Thymus (tissue), 14 donors: ENCODE measurements at places on chromosomes 2 and 18.

- DNase-seq, result no peak
These were observed 94.2 kb upstream of the DLGAP1 start for GRCh38 chr18:4549164-4549872.

DNA sequence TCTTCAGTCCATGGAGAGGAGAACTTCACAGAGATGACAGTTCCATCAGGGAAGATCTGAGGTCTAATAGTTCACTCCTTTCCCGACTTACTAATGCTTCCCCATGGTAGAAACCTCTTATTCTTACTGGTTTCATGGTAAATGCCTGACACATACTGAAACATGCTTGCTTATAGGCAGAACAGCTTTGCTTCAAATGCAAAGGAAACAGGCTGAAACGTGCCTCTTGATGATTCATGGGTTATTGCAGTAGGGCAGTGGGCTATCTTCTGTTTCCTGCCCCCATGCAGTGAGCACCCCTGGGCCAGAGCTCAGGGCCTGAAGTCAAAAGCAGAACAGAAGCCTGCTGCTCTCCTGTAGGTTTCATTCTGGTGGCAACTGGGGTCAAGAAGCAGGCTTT is 223.5 kb downstream of the RDH14 start:
- DNase-seq, result no peak

DNA sequence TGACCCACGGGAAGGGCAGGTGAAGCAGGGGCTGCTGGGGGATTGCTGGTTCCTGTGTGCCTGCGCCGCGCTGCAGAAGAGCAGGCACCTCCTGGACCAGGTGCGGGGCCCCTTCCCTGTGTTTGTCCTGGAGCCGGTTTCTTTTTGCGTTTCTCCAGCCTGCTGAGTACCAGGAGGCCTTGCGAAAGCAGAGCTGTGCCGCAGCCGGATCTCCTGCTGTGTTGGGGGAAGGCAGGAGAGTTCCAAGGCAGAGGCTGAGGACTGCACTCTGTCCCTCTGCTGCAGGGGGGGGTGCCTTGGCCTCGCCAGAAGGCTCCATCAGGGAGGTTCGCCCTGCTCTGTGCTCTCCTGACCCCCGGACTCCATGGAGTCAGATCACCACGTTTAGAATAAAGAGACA is 2.8 kb downstream of the CAPN10 start:
- no peak for DNase-seq

DNA sequence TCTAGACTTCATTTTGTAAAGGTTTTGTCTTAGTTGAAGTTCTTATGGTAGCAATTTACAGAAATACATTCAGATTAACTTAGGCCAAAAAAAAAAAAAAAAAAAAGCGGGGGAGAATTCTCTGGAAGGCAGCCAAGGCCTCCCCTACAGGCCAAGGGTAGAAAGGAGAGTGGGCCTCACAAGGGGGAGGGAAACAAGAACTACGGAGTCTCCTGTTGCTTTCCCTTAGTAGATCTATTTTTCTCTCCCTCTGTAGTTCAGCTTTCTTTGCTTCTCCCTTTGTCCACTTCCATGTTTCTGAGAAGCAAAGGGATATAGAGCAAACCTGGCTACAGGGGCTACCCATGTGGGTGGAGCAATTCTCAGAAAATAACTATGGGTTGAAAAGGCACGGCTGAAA is 2.4 kb upstream of the STK11IP start:
- no peak for DNase-seq

- DNase-seq, result no peak
These were observed 125.8 kb upstream of the MYO3B start for GRCh38 chr2:170052151-170052550.

- no peak for DNase-seq
These were observed 105.1 kb upstream of the GALNT5 start for GRCh38 chr2:157152362-157152761.

- no peak for DNase-seq
These were observed 1319.7 kb upstream of the CRIM1 start for GRCh38 chr2:35035883-35036282.

DNA sequence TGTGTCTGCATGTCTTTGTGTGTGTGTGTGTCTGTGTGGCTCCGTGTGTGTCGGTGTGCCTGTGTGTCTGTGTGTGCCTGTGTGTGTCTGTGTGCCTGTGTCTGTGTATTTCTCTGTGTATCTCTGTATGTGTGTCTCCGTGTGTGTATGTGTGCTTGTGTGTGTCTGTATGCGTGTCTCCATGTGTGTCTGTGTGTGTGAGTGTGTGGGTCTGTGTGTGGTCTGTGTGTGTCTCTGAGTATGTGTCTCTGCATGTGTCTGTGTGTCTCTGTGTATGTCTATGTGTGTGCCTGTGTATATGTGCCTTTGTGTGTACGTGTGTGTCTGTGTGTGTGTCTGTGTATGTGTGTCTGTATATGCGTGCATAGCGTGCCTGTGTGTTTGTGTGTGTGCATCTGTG is 45.2 kb downstream of the MYCN start:
- no peak for DNase-seq

- DNase-seq, result no peak
These were observed 145.6 kb downstream of the HDAC4 start for GRCh38 chr2:239255218-239255617.

- peak; percentile 70 for DNase-seq
These were observed 110.5 kb downstream of the TCF4 start for GRCh38 chr18:55477499-55477859.

- DNase-seq, result no peak
These were observed 82.3 kb upstream of the LDLRAD4 start for GRCh38 chr18:13136056-13136903.

- peak; percentile 12 for DNase-seq
These were observed 137.7 kb downstream of the THNSL2 start for GRCh38 chr2:88307817-88308216.

DNA sequence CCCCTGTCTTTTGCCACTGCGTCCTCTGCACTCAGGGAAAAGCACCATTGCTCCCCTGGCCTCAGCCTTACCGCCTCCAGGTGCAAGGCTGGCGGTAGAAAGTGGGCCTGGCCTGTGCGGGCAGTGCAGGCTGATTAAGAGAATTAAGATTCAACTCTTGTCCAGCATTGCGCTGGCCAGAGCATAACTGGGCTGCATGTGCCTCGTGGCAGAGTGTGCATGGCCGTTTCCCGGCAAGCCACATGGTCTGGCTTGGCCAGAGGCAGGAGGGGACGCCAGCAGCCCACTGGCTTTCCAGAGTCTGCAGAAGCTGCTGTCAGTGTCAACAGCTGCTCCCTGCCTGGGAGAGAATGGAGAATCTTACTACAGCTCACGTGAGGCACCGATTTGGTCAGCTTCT is 12.3 kb downstream of the NTSR2 start:
- DNase-seq, result no peak

DNA sequence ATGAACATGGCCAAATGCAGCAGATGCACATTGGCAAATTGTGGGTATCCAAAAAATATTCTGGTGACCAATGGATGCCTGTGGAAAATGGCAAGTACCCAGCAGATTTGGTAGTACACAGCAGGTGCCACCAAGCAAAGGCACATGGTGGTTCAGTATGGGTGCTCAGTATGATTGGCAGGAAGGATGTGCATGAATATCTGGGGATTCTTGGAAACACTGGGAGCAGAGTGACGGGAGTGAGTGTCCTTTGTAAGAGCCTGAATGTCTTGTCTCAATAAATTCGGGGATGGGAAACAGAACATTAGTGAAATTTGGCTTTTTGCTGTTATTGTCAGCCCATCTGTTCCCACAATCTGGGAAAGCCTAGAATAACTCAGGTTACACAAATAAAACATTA is 36.8 kb upstream of the ACADL start:
- DNase-seq, result no peak

- no peak for DNase-seq
These were observed 4.4 kb downstream of the TIA1 start for GRCh38 chr2:70243806-70244584.

- DNase-seq, result no peak
These were observed 20.7 kb upstream of the NT5DC4 start for GRCh38 chr2:112699984-112700667.

GRCh38 chr2:134852518-134852917 is 14.1 kb downstream of the ACMSD start:
- no peak for DNase-seq

DNA sequence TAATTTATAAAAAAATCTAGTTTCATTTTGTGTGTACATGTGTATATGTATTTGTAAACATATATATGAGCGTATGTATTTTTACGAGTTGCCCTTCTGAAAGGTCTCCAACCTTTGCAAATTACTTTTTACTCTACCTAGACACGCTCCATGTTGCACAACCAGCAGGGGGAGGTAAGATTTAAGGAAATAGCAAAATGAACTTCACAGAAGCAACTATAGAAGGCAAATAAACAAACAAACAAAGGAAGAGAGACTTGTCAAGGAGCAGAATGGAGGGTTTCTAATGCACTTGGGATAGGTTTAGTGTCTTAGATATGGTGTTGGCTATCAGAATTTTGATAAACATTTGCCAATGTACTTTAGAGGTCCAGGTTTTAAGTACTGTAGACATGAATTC is 820.5 kb upstream of the POU3F3 start:
- no peak for DNase-seq

DNA sequence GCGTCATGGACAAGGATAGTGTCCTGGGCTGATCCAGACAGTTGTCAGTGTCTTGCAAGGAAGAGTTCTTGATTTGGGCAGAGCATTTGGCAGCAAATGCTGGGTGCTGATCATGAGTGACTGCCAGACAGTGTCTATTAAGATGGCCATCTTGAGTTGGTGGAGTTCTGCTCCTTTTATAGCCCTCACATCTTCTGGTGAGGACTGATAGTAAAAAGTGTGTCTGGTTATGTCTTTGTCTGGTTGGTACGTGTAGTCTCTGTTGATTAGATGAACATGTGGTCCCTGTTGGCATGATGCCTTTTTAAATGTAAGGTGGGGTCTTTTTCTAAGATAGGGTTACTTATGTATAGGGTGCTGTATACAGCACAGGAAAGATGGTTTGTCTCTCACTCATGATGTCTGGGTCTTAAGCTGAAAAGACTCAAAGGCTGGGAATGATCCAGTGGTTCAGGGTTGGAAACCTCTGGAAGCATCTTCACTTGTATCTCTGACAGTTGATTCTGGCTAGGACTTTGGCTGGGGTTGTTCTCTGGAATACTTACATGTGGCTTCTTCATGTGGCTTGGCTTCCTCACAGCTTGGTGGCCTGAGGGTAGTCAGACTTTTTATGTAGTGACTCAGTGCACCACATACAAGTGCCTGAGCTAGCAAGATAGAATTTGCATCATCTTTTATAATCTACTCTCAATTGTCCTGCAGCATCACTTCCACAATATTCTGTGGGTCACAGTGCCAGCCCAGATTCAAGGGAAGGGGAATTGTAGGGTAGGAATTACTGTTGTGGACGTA is 11.8 kb downstream of the MTX2 start:
- no peak for DNase-seq

DNA sequence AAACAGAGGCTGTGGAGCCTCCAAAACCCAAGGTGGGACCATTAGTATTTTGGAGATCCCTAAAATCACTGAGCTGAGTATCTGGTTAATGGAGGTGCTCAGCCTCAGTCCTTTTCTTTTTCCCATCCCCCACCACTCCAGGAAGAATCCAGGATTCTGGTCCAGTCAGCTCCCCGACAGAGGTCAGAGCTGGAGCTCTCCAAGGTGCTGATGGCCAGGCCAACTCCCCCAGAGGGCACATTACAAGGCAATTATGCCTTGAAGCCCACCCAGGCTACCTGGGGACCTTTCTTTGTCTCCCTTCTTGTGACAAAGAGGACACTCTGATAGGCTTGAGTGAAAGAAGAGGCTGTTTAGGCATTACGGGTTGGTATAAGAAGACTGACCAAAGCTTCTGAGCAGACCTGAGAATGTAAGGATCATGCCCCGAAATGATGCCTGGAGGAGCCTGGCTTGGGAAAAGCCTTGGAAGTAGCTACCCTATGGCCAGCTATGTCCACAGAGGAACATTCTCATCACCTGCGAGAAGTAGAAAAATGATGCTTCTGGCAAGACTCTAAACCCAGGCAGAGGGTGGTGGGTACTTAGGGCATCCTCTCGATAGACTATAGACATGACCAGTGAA is 102.5 kb upstream of the LDAH start:
- no peak for DNase-seq

- no peak for DNase-seq
These were observed 13.9 kb downstream of the ARPC2 start for GRCh38 chr2:218230882-218231281.

GRCh38 chr2:157875641-157876065 is 477 bp downstream of the ACVR1 start:
- peak; percentile 65 for DNase-seq
